Stimulated activated CD4-positive, alpha-beta T cell treated with anti-CD3 and anti-CD28 coated beads, Interleukin-15, amount 100 ng/mL, for 1 hour (primary cell): ENCODE measurements at places on chromosomes 2 and 18.

GRCh38 chr2:214765180-214765579, 44.3 kb downstream of the BARD1 start:
- no peak for DNase-seq

GRCh38 chr18:79787865-79788733, 9.6 kb upstream of the KCNG2 start:
- no peak for DNase-seq

DNA sequence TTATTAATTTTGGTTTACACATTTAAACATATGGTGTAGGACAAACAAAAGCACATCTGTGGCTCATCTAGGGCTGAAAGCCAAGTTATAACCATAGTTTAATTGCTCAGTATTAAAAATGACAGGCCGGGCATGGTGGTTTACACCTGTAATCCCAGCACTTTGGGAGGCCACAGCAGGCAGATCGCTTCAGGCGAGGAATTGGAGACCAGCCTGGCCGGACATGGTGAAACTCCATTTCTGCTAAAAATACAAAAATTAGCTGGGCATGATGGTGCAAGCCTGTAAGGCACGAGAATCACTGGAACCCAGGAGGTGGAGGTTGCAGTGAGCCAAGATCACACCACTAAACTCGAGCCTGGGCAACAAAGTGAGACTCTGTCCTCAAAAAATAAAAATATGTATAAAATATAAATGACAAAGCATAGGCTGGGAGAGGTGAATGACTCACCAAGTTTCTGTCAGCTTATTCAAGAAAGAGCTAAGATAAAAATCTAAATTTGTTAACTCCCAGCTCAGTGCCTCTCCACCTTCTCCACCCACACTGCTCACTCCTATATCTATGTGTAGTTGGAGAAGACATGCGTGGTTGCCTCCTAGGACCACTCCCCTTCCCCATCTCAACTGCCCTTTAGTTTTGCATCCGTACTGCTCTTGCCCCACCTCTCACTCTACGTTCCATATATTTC, 79.2 kb upstream of the PID1 start:
- no peak for DNase-seq

DNA sequence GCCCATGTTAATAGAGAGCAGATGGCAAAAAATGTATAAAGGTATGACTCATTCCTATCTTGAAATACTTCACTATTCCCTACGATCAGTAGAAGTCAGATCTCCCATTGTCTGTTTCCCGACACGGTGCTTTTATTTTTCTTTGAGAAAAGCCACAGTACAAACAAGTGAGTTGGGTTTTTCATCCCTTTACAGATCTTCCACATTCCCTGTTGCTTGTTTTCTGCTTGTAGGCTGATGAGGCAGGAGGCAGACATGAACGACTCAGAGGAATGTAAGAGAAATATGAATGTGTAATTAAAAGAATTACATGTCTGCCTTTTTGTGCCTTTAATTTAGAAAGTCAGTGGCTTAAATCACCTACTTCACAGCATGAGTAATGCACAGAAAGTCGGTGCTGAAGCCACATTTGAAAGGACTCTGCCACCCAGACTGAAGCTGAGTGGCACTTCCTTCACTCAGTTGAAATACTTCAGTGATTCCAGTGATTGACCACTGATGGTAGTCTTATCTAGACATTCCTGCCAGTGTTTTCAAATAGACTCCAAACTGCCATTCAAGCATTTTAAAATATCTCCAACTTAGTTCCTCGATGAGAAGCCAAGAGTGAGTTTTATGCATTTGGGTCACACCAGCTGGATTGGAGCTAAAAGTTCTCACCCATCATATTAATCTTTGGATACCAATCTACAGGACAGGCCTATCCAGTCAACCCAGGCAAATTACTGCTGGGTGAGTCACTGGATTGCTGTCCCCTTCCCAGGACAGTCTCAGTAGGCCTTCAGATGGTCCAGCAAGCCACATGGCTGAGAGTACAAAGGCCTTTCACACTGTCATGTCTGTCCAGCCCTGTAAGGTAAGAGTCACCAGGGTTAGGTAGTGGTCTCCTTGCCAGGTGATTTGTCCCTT, 79.0 kb downstream of the COLEC12 start:
- no peak for DNase-seq

GRCh38 chr18:78596794-78597345, 382.7 kb upstream of the SALL3 start:
- DNase-seq, result no peak

DNA sequence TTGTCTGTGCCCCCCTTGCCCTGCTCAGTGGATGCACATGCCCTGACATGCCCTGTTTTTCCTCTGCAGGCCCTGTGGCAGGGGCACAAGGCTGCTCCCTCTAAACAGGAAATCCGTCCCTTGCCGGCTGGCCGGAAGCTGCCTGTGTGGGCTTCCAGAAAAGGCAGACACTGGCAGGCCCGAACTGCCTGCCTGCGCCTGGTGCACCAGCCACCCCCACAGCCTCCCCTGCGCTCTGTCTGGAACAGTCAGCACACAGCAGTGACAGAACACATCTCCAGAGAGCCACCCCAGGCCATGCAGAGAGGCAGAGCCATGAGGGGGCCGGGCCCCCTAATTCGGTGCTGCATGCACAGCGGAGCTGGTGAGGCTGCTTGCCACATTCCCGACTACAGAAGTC, 33.5 kb downstream of the LOXHD1 start:
- DNase-seq, result no peak

DNA sequence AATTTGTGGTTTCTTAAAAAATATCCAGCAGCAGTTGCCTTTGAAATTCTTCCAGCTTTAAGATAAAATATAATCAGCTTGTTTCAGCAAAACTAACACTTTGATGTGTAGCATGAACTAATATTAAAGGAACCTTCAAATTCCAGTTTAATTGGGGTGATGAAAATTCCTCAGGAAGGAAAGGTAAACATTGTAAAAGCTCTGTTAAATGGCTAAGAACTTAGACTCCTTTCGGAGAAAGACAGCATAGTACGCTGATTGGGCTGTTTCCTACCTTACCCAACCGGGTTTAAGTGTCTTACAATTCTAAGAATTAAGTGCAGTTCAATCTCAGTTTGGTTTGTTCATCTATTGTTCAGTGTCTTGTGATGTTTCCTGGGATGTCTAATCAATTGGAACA, 108.3 kb downstream of the CDH7 start:
- no peak for DNase-seq

DNA sequence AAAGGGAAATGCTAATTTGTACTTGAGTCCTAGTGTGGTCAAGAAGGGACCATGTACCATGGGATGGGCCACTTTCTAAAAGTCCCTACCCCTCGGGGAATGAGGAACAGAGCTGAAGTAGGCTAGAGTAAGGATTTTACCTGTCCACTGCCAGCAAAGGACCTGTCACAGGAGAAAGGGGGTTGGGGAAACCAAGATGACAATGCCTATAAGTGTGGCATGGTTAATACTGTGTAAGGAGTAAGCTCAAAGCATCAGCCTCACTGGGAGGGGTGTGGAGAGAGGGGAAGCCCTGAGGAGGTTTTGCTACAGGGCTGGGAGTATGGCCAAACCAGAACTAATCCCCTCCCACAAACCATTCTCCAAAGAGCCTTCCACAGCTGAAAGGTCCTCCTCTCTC, 15.8 kb downstream of the GKN2 start:
- no peak for DNase-seq

DNA sequence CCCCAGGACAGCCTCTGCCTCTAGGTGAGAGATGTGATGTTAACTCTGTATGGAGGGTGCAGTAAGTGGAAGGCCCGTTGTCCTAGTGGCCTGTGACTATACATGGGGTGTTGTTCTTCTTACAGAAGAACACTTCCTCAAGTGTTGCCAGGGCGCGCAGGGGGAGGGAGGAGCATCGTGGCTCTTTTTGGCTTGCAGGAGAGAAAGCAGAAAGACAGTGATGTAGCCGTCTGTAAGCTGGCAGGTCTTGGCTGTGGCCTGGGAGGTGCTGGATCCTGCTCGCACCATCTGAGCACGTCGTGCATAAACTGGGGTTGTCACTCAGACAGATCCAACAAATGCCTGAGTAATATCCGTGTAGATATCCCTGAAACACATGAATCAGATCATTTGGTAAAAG, 44.3 kb downstream of the ZNF236 start:
- no peak for DNase-seq
